SK-MEL-5 (cell line): ENCODE measurements at places on chromosomes 2 and 18. TPM values are rescaled to one million over a fixed set of nuclear protein-coding genes. Genes with fewer than 3 reads are reported as not detected.

Gene RESP18
- total RNA-seq: not detected in 2 replicates

Gene SP140
- not detected in 2 replicates for total RNA-seq

Gene GPR75
- 0.53 and 0.83 TPM in 2 replicates for total RNA-seq

Gene TBR1
- total RNA-seq: not detected in 2 replicates

Gene CHRNA1
- total RNA-seq: 0.11 TPM in 1 of 2 replicates, not detected in the other

Gene IL1F10
- not detected in 2 replicates for total RNA-seq

GRCh38 chr18:49739275-49739674 is 74.1 kb downstream of the ACAA2 start:
- DNase-seq: no peak

GRCh38 chr2:30894498-30895119 is 87.4 kb upstream of the CAPN13 start:
- DNase-seq: no peak

GRCh38 chr2:240590681-240591111 is 4.2 kb downstream of the CAPN10 start:
- no peak for DNase-seq

GRCh38 chr2:96320728-96321622 is 4.1 kb upstream of the ITPRIPL1 start:
- peak; percentile 30 for DNase-seq

DNA sequence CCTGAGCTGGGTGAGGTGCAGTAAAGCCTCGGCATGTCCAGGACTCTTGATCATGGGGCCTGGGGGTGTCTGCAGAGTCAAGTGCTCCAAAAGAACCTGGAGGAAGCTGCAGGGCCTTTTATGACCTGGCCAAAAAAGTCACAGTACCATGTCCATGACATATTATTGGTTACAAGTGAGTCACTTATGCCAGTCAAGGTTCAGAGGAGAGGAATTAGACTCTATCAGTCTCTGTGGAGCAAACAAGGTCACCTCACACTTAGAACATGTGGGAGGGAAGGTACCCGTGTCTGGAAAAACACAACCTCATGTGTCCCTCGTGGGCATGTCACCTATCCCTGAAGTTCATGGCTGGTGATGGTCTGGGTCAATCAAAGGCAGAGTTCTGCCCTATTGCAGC is 465.7 kb downstream of the FBXO15 start:
- DNase-seq: no peak

GRCh38 chr2:20208476-20208859 is 16.5 kb downstream of the SDC1 start:
- no peak for DNase-seq

DNA sequence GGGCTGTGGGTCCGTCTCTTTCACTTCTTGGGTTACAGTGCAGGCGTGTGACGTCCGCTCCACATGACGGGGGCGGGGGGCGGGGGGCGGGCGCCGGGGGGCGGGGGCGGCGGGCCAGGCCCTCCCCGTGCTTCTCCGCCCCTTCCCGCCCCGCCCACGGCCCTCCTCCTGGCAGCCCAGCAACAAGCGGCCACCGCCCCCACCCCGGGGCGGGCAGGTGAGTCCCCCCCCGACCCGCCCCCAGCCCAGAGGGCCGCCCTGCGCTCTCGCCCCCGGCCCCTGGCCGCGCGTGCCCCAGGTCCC is 3.6 kb downstream of the ZNF516 start:
- DNase-seq: peak; percentile 73

- no peak for DNase-seq
Measured at GRCh38 chr2:44804406-44805265, 136.9 kb upstream of the SIX3 start.

DNA sequence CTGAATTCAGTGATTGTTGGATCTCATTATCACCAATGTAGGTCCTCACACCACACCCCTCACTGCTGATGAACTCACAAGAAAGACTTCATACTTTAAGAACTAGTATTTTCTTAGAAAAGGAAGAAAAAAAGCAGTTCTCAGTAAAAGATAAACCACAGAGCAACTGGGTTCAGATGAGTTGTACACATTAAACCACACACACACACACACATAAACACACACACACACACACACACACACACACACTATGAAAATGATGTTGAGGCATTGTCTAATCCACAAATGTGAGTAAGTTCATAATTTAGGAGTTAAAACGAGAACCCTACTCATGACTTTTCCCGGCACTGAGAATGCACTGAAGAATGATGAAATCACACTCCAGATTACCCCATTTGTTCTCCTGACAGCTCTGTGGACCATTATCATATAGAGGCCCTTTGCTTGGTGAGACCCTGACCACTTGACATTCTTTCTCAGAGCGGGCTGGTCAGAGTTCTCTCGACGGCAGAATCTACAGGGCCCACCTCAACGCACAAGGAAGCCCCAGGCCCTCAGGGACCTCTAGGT is 106.2 kb downstream of the BCL2 start:
- DNase-seq: no peak

DNA sequence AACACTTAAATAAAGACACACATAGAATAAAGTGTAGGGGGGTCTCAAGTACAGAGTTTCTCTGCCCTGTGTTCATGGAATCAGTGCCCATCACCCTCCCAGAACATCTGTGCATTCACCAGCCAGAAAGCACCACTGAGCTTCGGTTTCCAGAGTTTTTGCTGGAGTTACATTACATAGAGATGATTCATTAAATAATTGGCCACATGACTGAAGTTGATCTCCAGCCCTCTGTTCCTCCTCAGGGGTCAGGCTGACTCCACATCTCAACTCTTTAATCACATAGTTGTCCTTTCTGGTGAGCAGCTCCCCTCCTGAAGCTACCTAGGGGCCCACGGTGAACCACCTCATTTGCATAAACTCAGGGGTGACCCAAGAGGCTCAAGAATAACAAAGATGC is 129.8 kb downstream of the METTL4 start:
- no peak for DNase-seq

- no peak for DNase-seq
Measured at GRCh38 chr18:9658087-9658641, 43.8 kb upstream of the PPP4R1 start.

- DNase-seq: no peak
Measured at GRCh38 chr2:86562485-86562921, 740 bp downstream of the CHMP3 start.

DNA sequence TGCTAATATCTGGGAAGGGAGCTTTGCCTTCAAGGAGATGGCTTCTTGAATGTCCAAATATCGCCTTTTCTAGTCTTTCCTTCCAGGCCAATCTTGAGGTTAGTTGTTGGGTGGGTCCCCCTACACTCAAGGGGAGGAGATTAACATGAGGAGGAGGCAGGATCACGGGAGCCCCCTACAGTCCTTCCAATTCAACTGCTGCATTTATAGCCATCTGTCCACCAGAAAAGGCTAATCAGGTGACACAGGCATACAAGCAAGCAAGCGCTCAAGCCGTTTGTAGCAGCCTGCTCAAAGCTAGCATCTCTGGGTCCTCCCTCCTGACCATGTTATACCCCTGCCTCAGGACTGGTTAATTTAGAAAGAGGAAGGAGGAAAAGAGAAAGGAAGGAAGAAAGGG is 87.6 kb downstream of the MRPS9 start:
- DNase-seq: peak; percentile 57

- DNase-seq: peak; percentile 17
Measured at GRCh38 chr18:3121259-3121658, 98.5 kb downstream of the MYOM1 start.

DNA sequence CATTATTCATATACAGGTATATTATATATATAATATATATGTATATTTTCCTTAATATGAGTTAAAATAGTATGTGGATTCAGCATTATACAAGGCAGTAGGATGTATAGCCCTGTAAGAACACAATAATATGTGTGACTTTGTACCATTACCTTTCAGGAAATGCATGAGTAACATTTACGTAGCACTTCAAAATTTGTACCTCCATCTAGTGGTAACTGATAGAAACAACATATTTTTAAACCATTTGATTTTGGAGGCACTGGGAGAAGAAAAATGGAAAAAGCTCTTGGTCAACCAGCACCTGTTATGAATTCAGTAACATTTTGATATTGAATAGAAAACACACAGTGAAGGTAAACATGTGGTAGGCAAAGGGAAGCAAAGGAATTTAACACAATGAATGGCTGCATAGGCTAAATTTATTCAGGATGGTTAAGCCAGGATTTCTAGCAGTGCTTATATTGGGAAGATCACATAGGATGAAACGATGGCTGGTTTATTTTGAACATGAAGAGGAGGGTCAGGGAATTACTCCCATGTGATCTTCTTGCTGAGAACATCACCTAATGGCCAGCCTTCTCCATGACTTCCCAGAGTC is 565.5 kb downstream of the CCDC85A start:
- peak; percentile 52 for DNase-seq

DNA sequence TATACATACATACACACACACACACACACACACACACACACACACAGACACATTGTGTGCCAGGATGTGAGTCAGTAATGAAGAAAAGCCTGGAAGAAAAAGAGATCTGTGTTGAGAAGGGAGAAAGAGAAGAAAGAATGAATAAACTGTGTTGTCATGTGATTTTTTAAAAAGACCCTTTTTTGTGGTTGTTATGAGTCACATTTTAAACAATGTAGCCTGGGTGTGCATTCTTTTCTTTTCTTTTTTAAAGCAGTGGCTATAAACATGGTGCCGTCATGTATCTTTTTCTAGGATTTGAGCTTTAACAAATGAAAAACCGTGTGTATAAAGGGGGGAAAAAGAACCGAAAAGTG is 87.2 kb downstream of the NRP2 start:
- peak; percentile 72 for DNase-seq

DNA sequence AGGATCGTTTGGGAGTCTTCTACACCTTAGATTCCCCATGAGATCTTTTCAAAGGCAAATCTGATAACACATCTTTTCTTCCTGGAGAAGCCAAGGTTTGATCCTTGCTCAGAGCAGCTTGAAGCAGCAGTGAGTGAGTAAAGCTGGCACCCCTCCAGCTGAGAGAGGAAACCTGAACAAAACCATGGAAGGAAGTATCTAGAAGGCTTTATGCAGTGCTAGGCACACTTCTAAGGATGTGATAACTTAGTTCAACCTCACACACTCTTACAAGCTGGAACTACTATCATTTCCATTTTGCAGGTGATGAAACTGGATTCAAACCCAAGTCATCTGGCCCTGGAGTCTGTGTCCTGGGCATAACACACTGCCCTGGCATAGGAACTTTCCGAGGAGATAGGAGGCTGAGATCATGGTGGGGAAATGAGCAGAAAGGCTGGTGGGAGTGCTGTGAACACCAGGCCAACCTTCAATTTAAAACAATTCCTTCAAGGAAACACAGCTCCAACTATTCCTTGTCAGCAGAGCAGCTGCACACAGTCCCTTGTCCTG is 71.2 kb downstream of the CTAGE1 start:
- no peak for DNase-seq
